ENCODE measurements at places on chromosomes 3 and 15.

DNA sequence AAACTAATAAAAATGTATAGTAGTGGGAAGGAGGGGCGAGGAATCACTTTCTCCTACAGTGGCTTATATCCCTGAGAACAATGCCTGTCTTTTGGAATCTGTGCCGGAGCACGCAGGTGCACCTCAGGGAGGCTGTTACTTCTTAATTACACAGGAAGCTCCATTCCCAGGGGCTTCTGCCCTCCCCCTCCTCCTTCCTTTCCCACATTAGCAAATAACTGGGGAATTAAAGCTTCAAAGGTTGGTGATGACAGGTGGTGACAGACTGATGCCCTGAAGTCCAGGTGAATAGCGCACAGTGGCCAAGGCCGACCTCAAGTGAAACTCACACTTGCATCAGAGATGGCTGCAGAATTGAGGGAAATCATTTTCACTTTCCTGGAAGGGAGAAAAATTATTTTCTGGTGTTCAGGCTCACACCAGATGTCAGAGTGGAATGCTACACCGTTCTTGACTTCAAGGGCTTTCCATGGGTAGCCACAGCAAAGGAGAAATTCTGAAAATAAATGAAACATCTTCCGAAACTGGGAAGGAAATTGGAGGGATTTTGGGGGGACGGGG lies 3.7 kb downstream of the GRAMD2A start:
- no peak for DNase-seq

DNA sequence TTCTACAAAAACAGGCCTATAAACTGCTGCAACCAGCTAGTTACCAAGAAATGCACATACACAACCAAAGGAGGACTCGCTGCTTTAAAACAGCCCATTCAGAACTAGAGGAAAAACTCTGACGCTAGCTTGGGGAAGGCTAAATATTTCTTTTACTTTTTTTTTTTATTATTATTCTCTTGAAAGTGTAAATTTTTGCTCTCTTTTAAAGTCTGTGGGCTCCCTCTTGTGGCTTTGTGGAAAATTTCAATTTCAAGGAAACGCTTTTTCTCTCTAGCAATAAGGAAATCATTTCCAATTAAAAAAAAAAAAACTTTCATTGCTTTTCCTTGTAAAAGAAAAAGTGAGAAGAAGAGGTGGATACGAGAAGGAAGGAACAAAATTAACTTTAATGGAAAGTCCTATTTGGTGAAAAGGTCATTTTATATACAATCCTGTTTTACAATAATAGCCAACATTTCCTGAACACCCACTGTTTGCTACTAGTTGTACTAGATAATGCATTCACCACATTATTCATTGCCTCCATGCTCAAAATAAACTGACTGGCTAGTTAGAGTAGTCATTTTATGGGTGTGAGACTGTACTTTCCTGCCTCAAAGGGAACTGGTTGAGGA lies 51.2 kb upstream of the SAMMSON start:
- DNase-seq: no peak

DNA sequence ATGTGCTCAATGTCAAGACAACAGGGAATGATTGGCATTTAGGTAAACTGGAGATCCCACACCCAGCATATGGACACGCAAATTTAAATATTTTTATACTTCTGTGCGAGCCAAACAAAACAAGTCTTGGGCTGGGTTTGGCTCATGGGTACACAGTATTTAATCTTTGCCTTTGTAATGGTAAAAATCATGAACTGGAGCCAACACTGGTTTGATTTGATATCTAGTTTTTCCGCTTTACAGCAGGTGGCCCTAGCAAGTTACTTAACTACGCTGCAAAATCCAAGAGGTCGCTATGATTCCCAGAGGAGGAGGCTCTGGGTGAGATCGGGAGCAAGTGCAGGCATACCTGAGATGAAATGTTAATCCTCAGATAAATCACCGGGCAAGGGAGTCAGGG lies 207.9 kb upstream of the SATB1 start:
- no peak for DNase-seq

DNA sequence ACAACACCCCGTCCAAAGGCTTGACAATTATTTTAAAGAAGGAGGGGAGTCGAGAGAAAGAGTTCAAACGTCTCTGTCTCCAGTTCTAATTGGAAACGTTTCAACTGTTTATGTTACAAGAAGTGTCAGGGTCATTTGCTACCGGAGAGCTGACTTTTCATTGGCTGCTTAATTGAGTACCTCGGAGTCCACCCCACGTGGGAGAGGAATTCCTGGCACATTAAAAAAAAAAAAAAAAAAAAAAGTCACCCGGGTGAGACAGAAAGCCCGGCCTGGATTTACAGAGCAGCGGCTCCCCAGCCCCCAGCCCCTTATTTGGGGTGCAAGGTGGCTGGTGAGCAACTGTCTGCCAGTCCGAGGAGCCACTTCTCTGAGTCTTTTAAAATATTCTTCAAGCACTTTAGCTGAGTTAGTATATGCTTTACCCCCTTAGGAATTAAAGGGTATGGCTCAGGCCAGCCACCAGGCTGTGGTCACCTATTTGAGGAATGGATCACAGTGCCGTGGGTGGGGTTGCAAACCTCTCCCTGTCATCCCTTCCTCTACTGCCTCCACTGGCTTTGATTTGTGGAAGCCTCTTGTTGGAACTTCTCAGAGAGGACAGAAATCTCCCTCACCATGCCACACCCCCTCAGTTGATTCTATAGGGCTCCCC lies 3.9 kb upstream of the TLE3 start:
- DNase-seq: no peak

- no peak for DNase-seq
Observed at GRCh38 chr3:148827585-148827984, at the start of gene CPB1. Gene CPB1, plus strand, starts transcription at chr3:148827811. Its CDS starts 13 bp downstream, at chr3:148827824.

- no peak for DNase-seq
Observed at GRCh38 chr3:39428745-39429201, 22.3 kb downstream of the RPSA start.

- DNase-seq: no peak
Observed at GRCh38 chr3:127914584-127914983, 448 bp upstream of the KBTBD12 start.

- no peak for DNase-seq
Observed at GRCh38 chr15:91879158-91879557, 25.6 kb downstream of the SLCO3A1 start.

Measured in stimulated activated CD8-positive, alpha-beta memory T cell treated with anti-CD3 and anti-CD28 coated beads, Interleukin-4, amount 100 ng/mL, for 24 hours (primary cell).